NCI-H510A (cell line): ENCODE measurements at places on chromosomes 2 and 18.

- DNase-seq, result no peak
Observed at GRCh38 chr2:132936791-132937190, 266.8 kb upstream of the LYPD1 start.

DNA sequence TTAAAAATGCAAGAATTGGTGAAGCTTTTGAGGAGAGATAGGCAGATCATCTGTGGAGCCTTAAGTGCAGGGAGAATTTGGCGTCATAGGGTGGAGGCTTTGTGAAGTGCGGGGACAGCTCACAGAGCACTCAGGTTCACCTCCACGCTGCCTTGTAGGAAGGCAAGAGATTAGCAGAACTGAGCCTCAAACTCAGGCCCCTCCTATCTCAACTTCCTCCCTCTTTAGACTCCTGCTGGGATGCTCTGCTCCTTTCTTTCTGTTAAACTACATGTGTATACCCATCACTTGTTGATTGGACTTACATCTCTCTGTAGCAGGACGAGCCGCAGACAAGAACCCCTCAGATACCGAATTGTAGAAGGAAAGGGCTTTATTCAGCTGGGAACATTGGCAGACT is 422.2 kb downstream of the SETBP1 start:
- DNase-seq, result no peak

GRCh38 chr2:23351388-23352141 is 33.4 kb upstream of the KLHL29 start:
- DNase-seq, result peak; percentile 25

GRCh38 chr2:47799031-47799609 is 16.2 kb downstream of the MSH6 start:
- no peak for DNase-seq

DNA sequence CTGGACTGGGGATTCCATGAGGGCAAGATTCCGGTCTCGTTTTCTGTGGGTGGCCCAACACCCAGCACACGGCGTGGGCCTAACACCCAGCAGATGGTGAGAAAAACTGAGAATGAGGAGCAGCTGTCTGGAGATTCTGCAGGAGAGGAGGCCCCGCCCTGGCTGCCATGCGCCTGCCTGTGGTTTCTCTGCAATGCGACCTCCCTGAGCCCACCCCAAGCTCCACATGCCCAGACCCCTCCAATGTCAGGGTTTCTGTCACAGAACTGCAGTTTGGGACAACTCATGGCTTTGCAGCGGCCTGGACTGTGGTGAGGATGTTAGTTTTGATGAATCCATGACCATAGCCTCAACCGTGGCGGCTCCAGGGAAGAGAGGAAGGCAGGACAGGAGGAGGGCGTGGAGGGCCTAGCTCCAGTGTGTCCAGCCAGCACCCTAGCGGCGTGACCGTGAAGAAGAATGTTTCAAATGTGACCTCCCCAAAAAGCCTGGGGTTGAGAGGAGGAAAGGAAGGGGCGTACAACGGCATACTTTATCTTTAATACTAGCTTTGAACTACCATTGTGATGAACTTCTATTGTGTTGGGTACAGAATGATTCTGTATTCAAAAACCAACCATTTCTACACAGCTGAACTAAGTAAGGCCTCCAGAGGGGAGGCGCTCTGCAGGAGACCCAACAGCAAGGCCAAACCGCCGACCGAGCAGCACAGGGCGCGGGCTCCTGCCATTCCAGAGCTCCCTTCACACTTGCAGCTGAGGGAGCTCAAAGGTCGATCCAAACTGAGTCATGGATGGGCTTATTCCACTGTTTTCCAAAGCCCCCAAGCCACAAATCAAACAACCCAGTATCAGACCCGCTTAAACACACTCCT is 3.4 kb downstream of the PXDN start:
- DNase-seq, result no peak

DNA sequence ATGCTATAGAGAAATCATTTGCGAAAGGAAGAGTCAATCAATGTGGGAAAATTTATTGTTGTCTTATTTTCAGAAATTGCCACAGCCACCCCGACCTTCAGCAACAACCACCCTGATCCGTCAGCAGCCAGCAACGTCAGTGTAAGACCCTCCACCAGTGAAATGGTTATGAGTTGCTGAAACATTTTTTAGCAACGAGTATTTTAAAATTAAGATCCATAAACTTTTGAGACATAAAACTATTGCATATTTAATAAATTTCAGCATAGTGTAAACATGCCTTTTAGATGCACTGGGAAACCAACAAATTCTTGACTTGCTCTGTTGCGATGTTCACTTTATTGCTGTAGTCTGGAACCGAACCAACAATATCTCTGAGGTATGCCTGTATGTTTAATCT is 887.9 kb downstream of the DCDC2C start:
- no peak for DNase-seq

- DNase-seq, result no peak
Observed at GRCh38 chr2:151983221-151983620, 115.6 kb downstream of the CACNB4 start.

DNA sequence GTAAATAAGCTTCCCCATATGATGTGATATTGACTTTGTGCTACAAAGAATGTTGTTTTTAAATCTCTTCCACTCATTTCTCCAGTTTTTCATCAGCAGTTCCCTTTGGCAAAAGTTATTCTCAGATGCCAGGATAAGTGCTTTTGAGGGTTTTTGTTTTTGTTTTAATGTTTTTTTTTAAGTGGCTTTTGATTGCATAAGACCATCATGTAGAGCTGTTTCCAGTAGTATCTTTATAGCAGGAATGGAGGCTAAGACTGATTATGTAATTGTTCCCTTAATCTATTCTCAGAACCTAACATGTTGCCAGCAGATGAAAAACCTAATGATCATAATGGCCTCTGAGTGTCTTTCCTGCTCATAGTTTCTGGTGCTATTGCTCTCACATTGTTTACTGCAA is 77.9 kb downstream of the CABLES1 start:
- no peak for DNase-seq

GRCh38 chr2:241891988-241892298 is 22.4 kb downstream of the RTP5 start:
- no peak for DNase-seq

- no peak for DNase-seq
Observed at GRCh38 chr2:175966839-175967238, 35.2 kb downstream of the LNPK start.

DNA sequence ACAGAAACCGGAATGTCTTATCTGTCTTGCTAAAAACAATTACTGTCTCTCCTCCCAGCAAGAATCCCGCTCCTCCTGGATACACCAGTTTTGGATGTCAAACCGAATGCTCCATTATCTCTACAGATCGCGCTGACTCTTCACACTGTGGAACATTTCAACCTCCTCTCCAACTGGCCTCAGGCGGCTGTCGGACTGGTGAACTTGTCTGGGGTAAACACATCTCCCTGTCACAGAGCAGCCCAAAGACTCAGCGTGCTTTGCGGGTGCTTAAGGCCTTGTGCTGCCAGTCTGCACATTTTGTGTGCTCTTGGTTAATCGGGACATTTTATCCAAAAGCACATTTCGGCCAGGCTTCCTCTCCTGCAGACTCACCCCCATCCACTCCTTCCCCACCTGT is 173.1 kb downstream of the ICOS start:
- DNase-seq, result no peak

DNA sequence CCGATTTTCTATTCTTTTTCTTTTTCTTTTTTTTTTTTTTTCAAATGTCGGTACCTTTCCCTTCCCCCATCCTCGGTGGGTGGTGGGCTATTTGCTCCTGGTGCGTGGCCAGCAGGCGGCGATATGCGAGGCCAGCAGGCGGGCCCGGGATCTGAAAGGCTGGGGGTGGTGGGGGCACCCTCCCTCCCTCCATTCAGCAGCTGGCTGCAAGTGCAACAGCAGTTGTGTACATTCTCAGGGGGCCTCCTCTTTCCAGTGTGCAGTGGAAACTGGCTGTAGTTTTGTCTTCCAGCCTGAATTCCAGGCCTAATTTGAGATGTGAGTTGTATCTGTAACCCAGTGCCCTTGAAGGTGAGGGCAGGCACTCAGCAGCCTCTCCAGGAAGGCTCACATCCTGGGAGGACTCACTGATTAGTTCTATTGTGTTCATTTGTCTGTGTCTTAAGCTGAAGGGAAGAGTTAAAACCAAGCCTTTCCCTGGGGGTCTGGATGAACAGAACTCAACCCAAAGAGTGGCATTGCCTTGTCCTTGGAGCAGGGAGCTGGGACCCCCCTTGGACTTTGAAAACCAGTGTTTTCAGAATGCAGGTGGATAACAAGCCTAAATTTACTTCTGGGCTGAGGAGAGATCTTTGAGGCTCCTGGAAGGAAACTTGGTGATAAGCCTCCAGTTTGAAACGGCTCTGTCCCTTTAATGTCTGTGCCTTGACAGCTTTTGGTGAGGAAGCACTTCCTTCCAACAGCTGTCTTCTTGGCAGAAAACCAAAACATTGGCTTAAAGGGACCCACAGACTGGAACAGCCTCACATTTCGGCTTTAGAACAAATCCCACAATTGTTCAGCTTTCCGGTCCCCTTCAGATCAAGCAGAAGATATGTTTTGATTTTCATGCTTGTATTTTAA is 3.3 kb downstream of the MYCN start:
- no peak for DNase-seq

- DNase-seq, result no peak
Observed at GRCh38 chr18:23231340-23232021, 96.2 kb downstream of the CABLES1 start.

- DNase-seq, result no peak
Observed at GRCh38 chr2:28568533-28568932, 72.7 kb downstream of the PLB1 start.
